ENCODE measurements at places on chromosomes 5 and 9. TPM values are rescaled to one million over a fixed set of nuclear protein-coding genes. Genes with fewer than 3 reads are reported as not detected.

The PCDHB3 gene
- 4.5 TPM for total RNA-seq

The ROR2 gene
- 3.0 TPM for total RNA-seq

The AGXT2 gene
- not detected for total RNA-seq

The TPM2 gene
- 165 TPM for total RNA-seq

The BSPRY gene
- 0.22 TPM for total RNA-seq

The GAS1 gene
- total RNA-seq, result 47.5 TPM

The OR1Q1 gene
- not detected for total RNA-seq
